ENCODE measurements at places on chromosomes 3 and 15.

DNA sequence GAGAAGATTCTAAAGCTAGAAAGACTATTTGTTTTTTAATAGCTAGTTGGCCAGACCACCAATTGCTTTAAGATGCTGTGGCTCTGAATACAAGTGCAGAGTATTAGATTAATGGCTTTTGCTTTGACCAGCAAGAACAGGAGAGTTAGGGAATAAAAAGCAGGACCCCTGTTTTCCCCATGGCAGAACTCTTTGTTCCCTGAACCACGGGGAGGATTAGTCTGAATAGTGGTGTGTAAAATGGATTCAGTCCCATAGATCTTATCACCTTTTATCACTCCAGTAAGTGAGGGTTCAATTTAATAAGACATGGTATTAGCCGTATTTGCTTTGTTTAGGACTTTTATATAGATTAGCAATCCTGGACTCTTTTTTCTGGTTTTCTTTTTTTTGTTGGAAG is 562.6 kb upstream of the DPPA4 start:
- DNase-seq: no peak

DNA sequence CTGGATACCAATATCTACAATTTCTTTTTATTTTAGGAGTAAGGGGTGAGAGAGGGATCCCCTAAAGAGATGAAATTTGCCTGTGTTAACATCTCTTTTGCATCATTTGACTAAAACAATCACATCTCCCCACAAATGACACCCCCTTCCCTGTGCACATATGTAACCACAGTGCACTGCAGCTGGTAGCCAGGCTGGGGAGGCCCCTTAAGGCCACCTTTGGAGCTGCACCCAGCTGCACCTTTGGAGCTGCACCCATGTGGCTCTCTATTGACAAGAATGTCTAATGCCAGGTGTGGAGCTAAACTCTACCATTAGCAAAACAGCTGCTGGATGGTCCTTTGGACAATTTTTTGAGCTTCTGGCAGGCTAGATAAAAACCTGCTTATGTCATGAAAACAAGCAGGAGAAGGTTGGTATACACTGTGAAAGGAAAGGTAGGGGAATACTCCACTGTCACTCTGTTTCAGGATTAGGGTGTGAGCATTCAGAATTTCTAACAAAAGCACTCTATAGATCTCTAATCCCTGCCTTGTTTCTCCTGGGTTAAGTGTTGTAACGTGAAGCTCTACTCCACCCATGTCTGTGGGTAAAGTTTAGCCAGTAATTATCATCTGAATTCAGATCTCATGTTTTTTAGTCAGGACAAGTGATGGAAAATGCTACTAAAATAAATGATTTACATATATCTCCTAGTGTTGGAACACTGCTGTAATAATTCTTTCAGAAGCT is 52.1 kb downstream of the TFG start:
- no peak for DNase-seq

DNA sequence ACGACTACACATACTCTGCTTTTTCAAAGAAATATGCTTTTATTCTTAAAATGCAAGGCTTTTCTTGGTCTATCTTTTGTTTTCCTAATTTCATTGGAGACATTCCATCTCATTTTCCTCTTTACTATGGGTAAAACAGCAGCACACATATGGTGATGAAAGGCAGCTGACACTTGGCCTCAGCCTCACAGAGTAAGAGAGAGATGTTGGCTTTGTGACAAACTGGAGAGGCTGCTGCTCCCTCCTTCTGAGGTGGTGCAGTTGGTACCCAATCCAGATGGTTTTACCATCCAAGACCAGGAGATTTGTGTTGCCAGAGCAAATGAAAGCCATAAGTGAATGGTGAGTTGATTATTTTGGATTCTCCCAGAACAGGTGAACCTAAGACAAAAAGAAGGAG is 13.2 kb upstream of the SLC2A2 start:
- no peak for DNase-seq

GRCh38 chr3:34056951-34057390 is 258.5 kb downstream of the PDCD6IP start:
- DNase-seq: no peak

DNA sequence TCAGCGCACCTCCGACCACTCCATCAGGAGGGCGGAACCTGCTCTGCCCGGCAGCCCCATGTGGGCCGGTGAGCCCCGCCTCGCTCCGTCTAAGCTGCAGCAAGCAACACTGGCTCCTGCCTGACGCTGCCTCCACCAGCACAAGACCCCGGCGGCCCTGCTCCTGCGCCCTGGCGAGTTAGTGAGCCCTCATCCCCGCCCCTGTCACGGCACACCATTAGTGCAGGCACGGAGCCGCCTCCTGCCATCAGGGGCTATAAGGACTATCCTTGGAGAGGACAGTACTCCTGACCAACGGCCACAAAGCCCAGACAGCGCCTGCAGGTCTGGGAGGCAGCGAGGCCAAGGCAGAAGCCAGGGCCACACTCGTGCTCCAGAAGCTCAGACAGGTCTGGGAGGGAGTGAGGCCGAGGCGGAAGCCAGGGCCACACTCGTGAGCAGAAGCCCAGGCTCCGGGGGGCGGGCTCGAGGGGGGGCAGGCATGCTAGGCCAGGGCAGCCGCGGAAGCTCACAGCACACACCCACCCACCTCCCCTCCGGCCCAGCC is 39.4 kb downstream of the TNK2 start:
- peak; percentile 20 for DNase-seq
